ENCODE measurements at places on chromosomes 6 and 20.

DNA sequence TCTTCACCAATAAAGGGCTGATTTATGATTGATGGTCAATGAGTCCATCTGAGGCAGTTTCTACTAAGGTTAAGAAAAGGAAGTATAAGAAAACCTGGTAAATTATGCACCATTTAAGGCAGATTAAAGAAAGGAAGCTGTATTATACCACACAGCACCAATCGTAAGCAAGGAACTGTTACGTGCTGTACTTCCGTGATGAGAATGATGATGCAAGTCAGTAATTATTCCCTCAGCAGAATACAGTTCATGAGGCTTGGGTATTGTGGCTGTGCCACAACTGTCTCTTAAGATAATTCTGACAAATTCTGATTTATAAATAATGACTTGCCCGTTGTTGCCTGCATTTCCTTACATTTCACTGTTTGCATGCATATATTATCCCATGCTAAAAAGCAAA, 699.0 kb downstream of the HDGFL1 start:
- no peak for DNase-seq

- DNase-seq, result no peak
Observed at GRCh38 chr6:129710450-129711270, 683 bp upstream of the ARHGAP18 start.

- DNase-seq, result no peak
Observed at GRCh38 chr6:128250370-128251070, 269.9 kb downstream of the PTPRK start.

DNA sequence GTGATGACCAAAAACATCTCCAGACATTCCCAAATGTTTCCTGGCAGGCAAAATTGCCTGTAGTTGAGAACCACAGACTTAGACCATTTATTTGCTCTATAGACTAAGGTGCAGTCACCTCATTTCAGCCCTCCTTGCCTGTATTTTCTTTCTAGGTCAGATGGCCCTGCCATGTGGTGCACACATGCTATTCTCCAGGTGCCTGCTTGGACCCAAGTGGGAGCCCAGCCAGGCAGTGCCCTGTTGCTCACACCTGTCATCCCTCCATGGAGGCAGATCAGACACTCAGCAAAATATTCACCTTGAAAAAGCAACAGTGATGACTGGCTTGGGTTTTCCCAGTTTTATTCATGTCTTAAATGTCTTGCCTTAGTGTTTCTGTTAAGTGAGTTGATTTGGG, 311.4 kb downstream of the TFAP2C start:
- no peak for DNase-seq

DNA sequence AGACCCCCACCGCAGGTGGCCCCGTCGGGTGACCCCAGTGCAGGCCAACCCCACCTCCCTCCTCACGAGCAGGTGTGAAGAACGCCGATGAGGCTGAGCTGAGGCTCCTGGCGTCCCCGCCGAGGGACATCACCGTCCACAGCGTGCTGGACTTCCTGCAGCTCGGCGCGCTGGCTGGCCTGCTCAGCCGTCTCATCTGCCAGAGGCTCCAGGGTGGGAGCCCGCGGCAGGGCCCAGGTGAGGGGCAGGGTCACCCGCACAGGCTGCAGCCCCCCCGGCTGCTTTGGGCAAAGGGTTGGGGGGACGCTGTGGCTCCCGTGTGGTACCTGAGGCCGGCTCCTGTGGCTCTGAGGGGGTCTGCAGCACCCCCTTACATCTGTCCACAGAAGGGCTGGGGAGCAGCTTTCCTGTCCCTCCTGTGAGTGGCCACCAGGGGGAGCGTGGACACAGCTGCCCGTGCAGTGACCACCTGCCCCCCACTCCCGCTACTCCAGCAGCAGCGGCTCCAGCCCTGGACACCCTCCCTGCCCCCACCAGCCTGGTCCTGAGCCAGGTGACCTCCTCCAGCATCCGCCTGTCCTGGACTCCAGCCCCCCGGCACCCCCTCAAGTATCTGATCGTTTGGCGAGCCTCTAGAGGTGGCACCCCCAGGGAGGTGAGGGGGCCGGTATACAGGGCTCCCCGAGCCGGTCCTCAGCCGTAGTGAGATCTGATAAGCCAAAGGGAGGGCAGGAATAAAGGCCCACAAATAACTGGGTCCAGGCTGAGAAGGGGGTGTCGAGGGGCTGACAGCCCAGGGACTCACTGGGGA, 16.5 kb downstream of the COL20A1 start:
- peak; percentile 38 for DNase-seq

- no peak for DNase-seq
Observed at GRCh38 chr20:8933381-8933807, 135.5 kb upstream of the PLCB4 start.

DNA sequence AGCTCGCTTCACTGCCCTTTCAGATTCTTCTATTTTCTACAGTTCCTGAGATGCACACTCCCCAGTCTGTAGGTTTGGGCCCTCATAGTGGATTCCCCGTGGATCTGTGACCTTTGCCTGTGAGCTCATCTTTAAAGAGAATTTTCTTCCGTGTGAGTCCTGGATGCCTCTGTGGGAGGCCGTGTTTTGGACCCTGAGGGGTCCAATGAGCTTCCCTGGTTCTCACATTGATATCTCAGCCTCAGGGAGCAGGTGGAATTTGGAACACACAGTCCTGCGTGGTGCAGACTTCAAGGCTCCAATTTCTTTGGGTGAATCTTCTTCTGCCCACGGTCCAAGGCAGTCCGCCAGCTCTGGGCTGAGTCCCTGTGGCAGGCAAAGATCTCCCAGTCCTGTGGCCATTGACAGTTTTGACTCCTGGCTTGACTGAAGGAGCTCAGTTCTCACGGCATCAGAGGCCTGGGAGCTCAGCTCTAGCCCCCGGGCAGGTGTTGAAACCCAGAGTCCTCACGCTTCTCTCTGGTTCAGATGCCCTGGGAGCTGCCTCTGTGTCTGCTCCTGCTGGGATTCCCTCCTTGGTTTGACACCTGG, 61.0 kb downstream of the PSMG4 start:
- DNase-seq, result no peak
